ENCODE measurements at places on chromosomes 2 and 18.

DNA sequence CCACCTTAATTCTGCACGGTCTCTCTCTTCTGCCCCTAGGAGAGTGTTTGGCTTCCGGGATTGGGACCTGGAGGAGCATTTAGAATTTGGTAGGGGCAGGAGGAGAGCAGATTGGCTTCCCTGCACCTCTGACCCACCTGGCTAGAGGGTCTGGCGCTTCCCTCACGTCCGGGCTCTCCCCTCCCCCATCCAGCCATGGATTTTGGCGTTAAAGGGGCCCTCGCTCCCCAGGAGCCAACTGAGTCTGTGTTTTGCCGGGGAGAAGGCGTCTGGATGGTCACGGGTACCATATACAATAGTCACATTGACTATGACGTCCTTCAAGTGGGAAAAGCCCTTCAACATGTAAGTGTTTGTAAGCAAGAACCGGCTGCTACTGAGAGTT lies 6.6 kb downstream of the HOXD3 start:
- no peak for DNase-seq

DNA sequence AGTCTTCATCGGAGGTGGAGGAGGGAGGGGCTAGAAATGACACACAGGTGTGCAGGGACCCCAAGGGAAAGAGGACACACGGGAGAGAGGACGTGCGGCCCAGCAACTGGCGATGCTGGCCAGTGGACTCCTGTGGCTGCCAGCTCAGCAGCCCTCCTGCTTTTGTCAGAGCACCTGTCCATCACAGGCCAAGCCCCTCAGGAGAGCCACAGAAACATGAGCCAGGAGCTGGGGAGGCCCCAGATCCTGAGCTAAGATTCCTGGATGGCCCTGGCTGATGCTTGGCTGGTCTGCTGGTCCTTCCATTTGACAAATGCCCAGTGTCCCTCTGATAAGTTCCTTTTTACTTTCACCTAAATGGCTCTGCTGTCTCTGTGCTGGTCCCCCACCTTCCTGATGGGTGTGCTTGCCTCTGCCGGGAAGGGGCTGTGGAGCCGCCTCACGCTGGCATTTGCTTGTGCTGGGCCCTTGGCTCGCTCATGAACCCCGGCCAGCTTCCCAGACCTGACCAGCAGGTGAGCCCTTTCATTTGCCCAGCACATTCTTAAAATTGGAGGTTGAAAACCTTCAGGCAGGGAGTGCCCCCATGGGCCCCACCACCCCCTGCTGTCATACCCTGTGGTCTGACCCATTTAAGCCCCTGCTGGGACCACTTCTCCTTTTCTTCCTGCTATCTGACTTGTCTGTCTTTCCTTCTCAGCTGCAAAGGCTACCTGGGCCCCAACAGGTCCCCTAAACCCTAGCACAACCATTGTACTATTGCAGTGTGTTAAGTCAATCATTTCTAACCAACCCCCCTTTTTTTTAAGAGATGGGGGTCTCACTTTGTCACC lies 37.3 kb downstream of the CYP27C1 start:
- no peak for DNase-seq

DNA sequence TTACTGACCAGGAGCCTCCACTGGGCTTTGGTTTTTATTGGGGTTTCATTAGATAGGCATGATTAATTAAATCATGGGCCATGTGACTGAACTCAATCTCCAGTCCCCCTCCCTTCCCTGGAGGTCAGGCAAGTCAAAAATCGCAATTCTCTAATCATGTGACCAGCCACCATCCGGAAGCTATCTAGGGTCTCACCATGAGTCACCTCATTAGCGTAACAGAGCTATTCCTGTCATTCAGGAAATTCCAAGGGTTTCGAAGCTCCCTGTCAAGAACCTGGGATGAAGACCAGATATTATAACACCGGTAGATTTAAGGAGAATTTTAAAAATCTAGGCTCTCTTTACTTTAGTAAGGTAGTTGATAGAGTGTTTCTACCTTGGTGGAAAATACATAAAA lies 180.3 kb upstream of the TCF4 start:
- DNase-seq, result no peak

DNA sequence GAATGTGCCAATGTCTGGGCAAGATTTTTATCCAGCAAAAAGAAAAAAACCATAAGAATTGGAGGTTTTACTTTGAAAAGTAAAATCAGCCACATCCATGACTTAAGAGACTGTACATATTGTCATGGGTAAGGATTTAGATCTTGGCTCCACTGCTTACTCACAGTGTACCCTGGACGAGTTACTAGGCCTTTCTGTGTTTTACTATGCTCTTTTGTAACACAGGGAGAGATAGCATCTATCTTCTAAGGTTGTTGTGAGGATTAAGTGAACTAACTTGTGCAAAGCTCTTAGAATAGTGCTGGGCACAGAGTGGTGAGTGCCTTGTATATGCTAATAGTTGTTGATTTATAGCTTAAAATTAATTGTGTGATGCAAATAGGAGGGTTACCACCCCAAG lies 255.9 kb downstream of the NEDD4L start:
- DNase-seq, result no peak

GRCh38 chr2:11775384-11775783 lies 29.0 kb downstream of the LPIN1 start:
- no peak for DNase-seq

- DNase-seq, result no peak
Observed at GRCh38 chr2:225013425-225014365, 28.6 kb downstream of the DOCK10 start.

- DNase-seq, result no peak
Observed at GRCh38 chr18:68940039-68940438, 142.2 kb downstream of the CCDC102B start.

DNA sequence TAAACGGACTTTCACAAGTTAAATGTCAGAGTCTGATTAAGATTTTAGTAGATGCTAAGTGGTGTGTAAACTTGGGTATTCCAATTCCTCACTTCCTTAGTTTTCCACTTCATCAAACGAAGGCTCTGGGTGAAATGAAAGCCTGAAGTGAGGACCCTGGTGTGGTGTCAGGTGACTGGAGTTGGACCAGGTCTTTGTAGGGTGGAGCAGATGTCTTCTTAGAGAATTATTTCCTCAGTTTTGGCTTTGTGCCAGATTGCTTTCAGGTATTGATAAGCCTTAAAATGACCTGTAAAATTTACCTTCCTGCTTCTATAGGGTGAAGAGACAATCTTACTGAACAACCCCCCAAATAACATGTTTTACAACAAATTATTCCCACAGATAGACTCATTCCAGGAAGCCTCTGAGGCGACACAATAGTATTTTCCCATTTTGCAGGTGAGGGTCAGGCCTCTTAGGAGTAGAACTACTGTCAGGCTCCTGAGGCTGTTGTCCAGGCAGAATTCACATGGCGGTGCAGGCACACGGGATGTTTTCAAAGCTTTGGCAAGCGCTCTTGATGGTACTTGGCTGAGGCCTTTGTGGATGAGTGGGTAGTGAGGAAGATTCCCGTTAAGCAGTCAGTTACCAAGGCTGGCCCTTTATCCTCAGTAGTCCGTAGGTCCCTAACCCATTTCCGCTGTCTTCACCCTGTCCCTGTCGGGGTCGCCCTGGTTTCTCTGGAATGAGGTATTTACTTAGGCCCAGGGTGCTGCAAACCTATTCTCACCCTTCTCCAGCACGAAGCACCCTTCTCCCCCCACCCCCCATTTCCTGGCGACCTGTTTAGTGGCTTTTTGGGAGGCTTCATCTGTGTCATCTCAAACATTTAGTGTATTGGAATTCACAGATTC lies 6.6 kb downstream of the RPS7 start:
- no peak for DNase-seq

GRCh38 chr2:50344509-50345106 lies 687.3 kb downstream of the NRXN1 start:
- no peak for DNase-seq

DNA sequence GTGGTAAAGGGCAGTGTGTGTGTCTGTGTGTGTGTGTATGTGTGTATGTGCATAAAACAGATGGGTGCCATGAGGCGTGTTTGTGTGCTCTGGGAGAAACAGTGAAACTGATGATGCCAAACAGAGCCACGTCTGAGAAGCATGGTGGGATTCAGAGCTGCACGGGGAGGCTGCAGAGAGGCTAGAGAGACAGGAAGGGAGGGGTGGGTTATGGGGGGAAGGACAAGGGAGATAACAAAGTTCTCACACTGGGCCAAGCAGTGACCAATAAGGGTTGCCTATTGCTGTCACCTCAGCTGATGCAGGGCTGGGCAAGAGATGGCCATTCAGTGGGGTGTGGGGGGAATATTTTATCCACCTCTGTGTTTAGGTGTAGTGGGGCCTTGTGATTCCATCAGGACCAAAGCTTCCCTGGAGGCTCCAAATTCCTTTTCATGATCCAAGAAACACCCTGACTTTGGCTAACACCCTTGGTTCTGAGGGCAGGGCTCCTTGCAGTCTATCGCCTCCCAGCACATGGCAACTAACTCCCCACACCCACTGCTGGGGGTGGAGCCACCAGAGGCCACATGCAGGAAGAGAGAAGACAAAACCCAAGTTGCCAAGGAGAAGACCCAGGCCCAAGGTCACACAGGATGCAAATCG lies 54.2 kb upstream of the POMC start:
- no peak for DNase-seq

- DNase-seq, result no peak
Observed at GRCh38 chr2:53884883-53885282, 25.1 kb upstream of the GPR75 start.

- no peak for DNase-seq
Observed at GRCh38 chr2:154480521-154480920, 218.0 kb upstream of the KCNJ3 start.

DNA sequence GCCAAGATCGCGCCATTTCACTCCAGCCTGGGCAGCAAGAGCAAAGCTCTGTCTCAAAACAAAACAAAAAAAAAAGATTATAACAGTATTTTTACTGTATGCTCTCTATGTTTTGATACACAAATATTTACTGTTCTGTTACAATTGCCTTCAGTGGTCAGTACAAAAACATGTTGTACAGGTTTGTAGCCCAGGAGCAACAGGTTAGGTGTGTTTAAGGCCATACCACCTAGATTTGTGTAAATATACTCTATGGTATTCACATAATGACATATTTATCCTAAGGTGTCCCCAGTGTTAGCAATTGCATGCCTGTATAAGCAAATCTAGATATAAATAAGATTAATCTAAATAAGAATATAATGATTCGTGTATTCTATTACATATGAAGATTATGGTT lies 625.0 kb downstream of the TMEM182 start:
- DNase-seq, result no peak

DNA sequence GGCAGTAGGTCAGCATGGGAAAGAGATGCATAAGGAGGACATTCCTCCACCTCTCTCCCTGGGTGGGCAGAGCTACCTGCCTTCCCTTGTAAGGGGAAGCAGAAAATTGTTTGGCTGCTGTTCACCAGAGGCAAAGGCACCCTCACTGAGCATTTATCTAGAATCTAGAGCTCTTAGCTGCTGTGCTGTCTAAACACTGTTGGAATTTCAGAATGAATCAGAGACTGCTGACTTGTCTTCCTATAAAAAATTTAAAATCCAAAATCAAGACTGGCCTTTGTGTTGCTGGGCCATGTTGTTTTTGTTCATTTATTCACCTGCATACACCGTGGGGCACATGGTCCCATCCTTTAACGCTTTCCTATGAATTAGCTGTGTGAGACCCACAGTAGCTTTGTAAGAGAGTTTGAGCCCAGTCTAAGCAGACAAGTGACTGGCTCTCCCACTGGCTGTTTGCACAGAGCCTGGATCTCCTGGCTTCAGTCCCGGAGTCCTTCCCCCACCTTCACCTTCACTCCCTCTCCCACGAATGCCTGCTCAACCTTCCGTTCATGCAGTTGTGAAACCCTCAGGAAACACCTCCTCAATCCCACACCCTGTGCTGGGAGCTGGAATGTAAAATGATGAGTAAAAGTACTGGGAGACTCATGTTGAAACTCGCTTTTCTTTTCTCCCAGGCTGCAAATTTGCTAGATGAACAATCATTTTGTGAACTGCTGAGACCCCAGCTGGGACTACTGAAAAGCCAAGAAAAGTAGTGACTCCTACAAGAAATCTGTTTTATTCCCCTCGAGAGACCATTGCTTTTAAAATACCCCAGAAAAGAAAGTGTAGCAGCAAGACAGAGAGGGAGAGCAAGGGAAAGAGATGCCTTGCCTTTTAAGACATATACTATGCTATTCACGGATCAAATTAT lies 76.2 kb downstream of the FAM168B start:
- DNase-seq, result no peak

DNA sequence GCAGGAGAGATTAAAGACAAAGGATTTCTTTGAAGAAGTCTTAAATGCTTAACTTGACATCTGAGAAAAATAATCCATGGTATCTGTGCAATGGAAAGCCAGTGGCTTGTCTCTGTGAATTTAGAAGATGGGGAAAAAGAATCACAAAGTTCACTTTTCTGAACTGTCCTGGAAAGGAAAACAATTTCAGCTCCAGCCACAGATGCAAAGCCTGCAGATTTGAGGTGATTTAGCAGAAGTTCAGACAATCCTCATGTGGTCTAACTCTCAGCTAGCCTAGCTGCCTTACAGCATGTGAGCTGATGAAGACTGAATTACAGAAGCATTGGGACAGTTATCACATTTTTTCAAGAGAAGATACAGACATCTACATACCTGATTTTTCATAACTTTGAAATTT lies 126.7 kb upstream of the ITGB6 start:
- no peak for DNase-seq

DNA sequence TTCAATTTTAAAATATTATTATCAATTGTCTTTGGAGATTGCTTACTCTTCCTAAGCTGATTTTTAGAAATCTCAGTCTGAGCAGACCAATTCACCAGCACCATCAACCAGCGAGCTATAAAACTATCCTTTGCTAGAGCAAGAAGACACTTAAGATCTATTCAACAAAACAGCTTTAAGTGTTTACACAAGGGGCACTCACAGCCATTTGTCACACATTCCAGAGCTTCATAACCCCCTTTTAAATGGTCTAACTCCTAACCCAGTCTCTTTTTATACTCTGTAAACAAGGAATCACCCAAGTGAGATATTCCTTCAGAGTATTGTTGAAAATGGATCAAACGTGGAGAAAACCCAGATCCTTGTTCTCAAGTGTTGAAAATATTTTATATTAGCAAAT lies 1294.1 kb upstream of the CHAC2 start:
- no peak for DNase-seq

DNA sequence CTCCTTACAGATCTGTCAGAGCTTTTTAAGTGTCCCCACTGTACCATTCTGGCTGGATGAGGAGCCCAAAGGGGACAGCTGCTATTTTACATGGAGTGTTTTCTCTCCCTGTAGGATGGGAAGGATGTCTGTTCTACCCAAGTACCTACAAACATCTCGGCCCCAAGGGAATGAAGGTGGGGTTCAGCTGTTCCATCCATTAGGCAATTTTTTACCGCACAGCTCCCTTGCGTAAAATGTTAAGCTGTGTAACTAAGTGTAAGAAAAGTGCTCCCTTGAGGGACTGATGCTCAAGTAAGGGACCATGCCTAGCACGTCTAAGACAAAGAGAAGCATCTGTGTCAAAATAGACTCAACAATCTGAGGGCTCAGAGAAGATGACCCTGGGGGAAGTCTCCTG lies 180.3 kb downstream of the MYO5B start:
- DNase-seq, result no peak

DNA sequence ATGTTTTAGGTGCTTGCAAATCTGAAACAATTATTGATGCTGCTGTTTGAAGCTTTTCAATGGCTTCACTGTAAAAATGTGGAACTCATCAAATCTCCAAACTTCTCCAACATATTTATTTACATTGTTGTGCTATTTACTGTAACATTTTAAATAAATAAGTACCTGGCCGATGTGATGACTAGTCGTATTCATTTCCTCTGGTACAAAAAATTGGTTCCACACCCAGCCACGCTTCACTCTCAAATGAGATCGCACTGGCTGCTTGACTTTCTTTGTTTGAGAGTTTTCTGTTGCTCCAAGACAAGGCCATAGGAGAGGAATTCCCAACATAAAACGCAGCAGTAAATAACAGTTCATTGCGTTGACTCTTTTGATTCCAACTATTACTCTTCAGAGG lies 32.0 kb downstream of the CDH19 start:
- DNase-seq, result no peak

All from central memory CD8-positive, alpha-beta T cell (primary cell).